ENCODE measurements at places on chromosomes 12 and 14.

DNA sequence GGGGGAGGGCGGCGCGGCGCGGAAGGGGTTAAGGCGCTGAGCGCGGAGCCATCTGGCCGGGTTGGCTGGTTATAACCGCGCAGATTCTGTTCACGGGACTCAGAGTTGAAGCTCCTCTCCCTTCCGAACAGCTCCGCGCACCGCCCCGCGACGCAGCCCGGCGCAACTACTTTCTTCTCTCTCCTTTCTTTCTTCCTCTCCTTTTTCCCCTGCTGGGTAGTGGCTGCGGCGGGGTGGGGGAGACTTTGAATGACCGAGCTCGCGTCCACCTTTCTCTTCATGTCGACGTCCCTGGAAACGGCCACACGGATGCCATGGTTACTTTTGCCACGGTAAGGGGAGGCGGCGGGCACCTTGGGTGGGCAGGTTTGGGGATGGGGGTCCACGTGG is at the start of gene NTF3:
NTF3 (plus strand) TSS at position 98 of the 390 bp plus-strand sequence; CDS start at position 315, 217 bp downstream.
- DNase-seq: peak; percentile 79

DNA sequence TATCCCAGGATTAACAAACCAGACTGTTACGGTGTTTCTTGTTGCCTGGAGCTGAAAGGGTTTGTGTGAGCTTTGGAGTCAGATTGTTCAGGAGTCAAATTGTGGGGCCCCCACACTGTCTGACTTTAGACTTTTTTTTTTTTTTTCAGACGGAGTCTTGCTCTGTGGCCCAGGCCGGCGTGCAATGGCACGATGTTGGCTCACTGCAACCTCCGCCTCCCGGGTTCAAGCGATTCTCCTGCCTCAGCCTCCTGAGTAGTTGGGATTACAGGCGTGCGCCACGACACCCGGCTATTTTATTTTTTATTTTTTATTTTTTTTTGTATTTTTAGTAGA is 847 bp downstream of the TSFM start:
- DNase-seq: no peak

GRCh38 chr12:18071336-18071735 is 18.7 kb downstream of the RERGL start:
- DNase-seq: no peak

- DNase-seq: no peak
Measured at GRCh38 chr12:78316631-78317468, 486.2 kb downstream of the NAV3 start.

- peak; percentile 63 for DNase-seq
Measured at GRCh38 chr14:59463787-59464485, 1.2 kb downstream of the GPR135 start.

DNA sequence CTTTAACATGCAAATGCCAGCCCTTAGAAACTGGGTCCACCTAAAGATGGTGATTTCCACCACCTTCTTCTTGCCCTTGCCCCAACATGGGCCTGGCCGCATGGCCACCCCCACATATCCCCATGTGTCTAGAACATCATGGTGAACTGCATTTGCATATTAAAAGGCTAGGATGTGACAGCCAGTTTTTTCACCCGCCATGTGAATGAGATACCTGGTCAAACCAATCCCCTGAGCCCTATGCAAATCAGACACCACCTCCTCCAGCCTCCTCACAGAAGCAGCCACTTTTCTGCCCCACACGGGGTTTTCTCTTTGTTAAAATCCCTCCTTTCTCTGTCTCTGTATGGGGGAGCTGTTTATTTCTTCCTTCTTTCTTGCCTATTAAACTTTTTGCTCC is 1322.5 kb downstream of the FSCB start:
- no peak for DNase-seq

GRCh38 chr12:95547522-95548055 is 3.7 kb downstream of the USP44 start:
- peak; percentile 14 for DNase-seq

- DNase-seq: peak; percentile 96
Measured at GRCh38 chr12:56565510-56566101, 44.0 kb downstream of the RBMS2 start.

DNA sequence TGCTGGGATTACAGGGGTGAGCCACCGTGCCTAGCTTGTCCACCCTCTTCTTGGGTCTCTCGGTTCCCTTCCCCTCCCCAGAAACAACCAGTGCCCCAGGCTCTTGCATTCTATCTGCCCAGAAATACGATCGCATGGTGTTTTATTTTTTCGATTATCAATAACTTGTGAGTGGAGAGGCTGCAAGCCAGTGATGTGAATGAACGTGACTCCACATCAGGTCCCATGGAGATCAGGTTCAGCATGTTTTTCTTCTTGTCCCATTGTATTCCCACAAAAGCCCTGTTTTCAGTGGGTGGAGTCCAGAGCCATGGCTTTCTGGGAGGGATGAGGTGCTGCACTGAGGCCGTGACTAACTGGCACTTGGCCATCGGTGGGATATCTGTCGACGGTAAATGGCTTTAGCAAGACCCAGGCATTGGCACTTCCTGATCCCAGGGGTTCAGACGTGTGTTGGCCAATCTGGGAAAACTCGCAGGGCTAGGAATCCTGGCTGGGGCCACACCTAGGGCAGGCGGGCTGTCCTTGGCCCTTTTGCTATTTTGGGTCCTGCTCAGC is 12.7 kb upstream of the HNF1A start:
- DNase-seq: peak; percentile 68

GRCh38 chr12:41039461-41039860 is 148.7 kb upstream of the PDZRN4 start:
- DNase-seq: no peak

- DNase-seq: no peak
Measured at GRCh38 chr12:100827901-100828520, 33.4 kb downstream of the ANO4 start.

DNA sequence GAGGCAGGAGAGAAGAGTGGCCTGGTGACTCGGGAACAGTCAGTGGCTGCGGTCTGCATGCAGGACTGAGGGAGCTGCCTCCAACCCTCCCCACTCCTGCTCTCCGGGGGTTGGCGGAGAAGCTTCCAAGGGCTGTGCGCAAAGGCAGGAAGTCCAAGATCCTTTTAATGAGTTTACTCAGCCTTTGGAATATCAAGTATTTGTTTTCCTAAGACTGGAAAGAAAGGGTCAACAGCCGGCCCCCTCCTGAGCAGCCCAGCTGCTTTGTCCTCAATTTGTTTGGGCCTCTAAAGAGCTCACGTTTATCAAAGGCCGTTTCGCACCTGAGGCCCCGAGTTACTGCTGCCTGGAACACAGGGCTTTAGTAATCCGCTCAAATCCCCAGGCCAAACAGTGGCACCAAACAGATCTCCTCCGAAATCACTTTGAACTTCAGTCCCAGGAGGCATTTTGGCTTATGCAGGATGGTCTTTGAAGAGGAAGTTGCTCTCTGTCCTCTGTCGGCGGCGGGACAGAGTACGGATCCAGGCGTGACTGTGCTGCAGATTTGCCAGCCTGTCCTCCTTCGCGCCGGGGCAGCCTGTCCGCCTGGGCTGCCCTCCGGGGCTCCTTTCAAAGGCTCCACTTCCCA is 117.2 kb upstream of the FZD10 start:
- DNase-seq: peak; percentile 61

DNA sequence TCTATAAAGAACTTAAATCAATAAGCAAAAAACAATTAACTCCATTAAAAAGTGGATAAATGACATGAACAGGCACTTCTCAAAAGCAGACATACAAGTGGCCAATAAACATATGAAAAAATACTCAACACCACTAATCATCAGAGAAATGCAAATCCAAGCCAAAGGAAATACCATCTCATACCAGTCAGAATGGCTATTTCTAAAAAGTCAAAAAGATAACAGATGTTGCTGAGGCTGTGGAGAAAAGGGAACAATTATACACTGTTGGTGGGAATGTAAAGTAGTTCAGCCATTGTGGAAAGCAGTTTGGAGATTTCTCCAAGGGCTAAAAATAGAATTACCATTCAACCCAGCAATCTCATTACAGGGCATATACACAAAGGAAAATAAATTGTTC is 234.5 kb upstream of the PLXNC1 start:
- no peak for DNase-seq

- DNase-seq: no peak
Measured at GRCh38 chr12:70185301-70185700, 57.9 kb upstream of the CNOT2 start.

DNA sequence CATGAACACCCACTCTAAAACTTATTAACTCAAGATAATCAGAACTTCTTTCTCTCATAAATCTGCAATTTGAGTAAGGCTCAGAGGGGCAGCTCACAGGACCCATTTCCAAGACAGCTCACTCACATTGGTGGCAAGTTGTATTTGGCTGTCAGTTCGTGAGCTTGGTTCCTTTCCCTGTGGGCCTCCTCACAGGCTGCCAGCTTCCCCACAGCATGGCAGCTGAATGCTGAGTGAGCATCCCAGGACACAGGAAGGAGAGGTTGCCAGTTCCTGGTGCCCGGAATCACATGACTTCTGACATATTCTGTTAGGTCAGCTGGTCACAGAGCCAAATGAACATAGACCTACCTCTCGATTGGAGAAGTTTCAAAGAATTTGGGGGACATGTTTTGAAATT is 116.6 kb upstream of the TMEM233 start:
- DNase-seq: no peak

Data from stomach (tissue), 19 donors.